ENCODE measurements at places on chromosomes 3 and 15.
A peak's percentile ranks its signal among the peaks of the same experiment; 100 is the strongest.

DNA sequence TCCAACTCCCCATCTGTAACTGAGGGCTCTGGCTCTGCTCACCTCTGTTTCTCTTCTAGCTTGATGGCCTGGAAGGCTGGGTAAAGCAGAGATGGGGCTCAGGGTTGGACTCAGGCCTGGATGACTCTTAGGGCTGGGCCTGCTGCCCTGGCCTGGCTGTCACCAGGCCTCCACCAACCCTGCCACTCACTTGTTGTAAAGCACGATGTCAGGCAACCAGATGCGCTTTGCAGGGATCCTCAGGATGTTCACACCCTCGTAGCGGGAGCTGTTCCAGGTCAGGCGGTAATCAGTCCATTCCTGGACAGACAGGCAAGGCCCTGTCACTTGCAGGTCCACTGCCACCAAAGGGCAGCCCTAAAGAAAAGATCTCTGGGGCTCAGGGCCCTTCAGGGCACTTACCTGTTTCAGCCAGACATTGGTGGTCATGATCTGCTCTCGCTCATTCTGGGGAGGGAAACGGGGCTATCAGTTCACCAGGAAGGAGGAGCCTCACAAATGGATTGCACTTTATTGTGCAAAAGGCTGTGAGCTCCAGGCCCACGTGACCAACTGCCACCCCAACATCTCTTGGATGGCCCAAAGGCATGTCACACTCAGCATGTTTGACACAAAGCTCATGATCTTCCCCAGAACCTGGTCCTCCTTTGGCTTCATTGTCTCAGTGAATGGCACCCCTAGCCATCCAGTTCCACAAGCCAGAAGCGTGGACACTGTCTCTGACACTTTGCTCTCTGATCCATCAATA is 9.9 kb downstream of the CHRNB4 start:
- no peak for DNase-seq

GRCh38 chr15:92645051-92645631 is 10.4 kb downstream of the FAM174B start:
- no peak for DNase-seq

DNA sequence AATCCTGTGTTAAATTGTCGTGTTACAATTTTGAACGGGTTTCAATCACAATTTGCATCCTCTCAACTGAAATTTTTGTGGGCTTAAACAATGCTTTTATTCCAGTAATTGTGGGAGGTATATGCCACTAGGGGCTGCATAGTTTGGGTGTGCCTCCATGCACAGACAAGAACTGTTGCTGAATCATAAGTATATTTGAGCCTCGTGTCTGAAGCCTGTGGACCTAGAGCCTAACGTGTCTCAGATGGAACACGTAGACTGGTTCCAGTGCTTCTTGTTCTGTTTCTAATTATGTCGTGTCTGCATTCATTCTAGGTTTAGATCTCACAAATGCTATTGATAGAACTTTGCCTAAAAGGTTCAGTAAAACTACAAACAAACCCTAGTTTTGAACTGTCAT is 363.4 kb downstream of the RBMS3 start:
- DNase-seq: no peak

GRCh38 chr3:176933704-176934103 is 263.6 kb downstream of the TBL1XR1 start:
- no peak for DNase-seq

GRCh38 chr3:58161435-58162398 is 49.1 kb downstream of the DNASE1L3 start:
- no peak for DNase-seq

GRCh38 chr15:77042245-77042919 is 28.5 kb downstream of the TSPAN3 start:
- no peak for DNase-seq

- no peak for DNase-seq
Measured at GRCh38 chr15:33581032-33581431, 270.3 kb downstream of the RYR3 start.

DNA sequence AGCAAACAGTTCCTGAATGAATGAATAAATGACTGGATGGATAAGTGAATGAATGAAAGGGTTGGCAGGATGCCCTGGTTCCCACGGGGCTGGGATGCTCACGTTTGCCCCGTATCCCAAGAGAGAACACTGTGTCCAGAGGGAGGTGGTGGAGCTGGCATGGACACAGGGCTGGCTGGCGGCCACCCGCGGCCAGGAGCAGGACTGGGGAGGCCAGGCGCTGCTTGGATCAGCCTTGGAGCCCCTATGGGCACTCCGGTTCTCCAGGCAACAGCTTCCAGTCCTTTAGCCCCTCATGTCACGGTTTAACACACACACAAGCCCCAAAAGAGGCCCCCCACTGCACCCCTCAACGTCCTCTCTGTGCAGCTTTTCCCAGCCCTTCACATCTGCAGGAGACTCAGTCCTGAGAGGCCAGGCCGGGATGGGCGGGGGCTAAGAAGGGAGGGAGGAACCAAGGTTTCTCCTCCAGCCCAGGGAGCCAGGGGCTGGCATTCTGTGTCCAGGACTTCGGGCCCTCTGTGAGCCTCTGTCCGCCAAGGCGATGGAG is 86.0 kb upstream of the ALDH1L1 start:
- DNase-seq: no peak

- no peak for DNase-seq
Measured at GRCh38 chr3:171881251-171881650, 38.1 kb downstream of the TMEM212 start.

DNA sequence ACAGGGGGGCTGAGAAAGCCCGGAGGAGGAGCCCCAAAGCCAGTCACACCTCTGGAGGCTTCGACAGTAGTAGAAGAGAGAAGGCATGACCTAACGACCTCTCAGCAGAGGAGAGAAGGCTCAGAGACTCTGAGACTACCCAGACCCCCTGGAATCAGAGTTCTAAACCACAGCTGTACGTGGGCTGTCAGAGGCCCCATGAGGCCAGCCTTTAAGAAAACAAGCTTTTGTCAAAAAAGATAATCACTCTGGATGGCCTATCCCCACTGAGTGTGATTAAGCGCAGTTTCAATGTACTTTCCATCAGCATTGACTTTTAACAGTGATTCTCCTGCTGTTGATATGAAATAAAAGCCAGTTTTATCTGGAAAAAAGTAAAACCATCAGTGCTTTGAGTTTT is 330.3 kb downstream of the CLSTN2 start:
- DNase-seq: no peak

DNA sequence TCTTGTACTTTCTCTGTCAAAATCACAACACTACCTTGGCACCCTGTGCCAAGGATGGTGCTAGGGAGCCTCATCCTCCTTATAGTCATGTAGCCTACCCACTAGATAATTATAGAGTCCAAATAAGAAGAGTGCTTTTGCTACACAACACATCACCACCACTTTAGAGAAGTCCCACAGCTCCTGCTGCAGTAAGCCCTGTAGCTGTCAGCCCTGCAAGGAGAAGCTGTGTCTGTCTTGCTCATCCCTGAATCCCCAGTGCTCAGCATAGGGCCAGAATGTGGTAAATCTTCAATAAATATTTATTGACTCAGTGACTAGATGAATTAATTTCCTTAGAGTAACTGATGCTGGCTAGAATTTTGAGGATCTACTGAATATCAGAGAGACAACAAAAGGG is 190.8 kb downstream of the ZNF621 start:
- no peak for DNase-seq

GRCh38 chr3:17133632-17134545 is 249.1 kb downstream of the PLCL2 start:
- DNase-seq: no peak

GRCh38 chr15:39583596-39584265 is 2.9 kb downstream of the THBS1 start:
- DNase-seq: peak; percentile 18

GRCh38 chr3:44845528-44846520 is 15.9 kb upstream of the TMEM42 start:
- no peak for DNase-seq

- no peak for DNase-seq
Measured at GRCh38 chr15:100635406-100636071, 33.1 kb downstream of the ASB7 start.

GRCh38 chr3:172040078-172040980 is 951 bp downstream of the FNDC3B start:
- DNase-seq: peak; percentile 23

DNA sequence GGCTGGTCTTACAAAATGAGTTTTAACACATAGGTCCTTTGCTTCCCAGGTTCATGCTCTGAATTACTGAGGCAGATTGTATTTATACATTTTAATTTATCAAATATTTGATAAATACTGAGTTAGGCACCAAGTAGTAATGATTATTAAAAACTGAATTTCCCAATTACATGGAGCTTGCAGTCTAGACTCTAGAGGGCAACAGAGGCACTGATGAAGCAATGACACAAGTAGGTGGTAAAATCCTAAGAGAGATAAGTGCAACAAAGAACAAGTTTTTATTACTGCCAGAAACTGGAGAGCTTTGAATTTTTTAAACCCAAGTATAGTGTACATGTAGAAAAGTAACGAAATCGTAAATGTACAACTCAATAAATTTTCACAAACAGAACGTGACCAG is 406.2 kb upstream of the RARB start:
- DNase-seq: no peak

DNA sequence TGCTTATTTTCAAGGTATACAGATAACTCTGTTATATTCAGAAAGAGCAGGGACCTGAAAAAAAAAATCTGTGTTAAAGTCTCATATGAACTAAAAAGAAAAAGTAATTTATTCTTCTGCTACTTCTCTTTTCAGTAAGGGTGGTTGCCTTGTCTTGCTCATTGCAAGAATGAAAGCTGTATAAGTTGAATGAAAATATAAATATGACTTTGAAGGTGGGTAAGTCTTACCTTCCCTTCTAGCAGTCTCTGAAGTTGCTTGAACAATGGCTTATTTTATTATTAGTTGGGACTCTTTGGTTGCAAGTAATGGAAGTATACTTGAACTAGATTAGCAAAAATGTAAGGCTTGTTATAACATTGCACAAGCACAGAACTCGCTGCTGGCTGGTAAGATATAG is 1554.9 kb downstream of the SI start:
- DNase-seq: no peak

DNA sequence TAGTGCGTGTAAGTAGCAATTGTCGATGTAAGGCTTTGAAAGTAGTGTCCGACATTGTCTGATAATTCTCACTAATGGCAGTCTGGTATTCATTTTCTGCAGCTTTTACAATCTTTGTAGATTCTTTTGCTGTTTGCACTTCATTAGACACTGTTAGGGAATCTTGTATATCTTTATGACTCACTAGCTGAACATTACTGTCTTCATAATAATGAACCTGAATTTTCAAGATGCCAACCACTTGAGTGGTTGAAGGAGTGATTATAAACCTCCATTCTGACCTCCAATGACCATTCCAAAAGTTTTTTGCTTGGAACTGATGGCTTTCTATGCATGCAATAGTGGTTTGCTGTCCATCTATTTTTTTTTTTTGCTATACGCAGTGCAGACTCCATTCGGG is 76.4 kb upstream of the MFGE8 start:
- no peak for DNase-seq

- no peak for DNase-seq
Measured at GRCh38 chr15:66224946-66225345, 28.6 kb downstream of the MEGF11 start.

DNA sequence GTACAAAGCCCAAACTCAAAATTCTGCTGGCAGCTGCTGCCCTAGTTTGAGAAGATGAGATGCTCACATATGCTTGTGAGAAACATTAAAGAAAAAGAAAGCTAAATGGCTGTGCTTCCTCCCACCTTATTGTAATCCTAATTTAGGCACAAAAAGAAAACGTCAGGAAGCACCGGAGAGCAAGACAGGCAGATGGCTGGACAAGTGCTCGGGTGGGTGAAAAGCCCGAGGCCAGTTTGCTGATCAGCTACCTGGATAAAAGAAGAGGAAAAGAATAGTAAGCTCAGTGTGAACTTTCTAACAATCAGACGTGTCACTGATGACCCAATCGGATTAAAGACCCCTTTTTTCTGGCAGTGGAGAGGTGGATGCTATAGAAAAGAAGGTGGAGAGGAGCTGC is 368.0 kb upstream of the ATP10A start:
- DNase-seq: no peak

GRCh38 chr15:28935316-28935715 is 49.5 kb downstream of the APBA2 start:
- DNase-seq: peak; percentile 70

- DNase-seq: no peak
Measured at GRCh38 chr3:185843126-185843525, 18.3 kb upstream of the IGF2BP2 start.

GRCh38 chr3:5297895-5298294 is 110.4 kb downstream of the EDEM1 start:
- DNase-seq: no peak

GRCh38 chr3:4512895-4513616 is 19.9 kb downstream of the ITPR1 start:
- DNase-seq: no peak

GRCh38 chr15:65176056-65176455 is 9.1 kb downstream of the CLPX start:
- DNase-seq: no peak

DNA sequence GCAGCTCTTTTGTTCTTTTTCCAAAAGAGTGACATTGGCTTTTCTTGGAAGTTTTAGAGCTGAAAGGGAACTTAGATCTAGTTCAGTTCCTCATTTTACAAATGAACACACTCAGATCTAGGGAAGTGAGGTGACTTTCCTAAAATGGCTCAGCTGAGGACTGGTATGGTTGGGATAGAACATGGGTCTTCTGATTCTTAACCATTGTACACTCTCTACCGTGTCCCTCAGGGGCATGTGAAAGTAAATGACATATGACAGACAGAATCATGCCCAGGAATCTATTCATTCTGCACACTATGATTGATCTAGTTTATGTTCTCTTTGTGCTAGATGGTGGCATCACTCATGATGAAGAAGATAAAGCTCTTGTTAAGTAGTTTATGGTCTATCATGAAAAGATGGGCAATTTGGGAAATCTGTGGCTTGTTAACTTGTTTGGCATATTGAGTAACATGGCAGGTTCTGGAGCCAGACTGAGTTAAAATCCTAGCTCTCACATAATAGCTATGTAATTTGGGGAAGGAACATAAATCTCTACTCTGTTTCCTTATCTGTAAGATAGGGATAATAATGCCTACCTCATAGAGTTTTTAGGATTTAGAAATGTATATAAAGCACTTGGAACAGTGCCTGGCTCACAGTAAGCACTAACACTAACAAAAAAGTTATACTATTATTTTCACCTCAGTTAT is 30.9 kb downstream of the UBE2E1 start:
- DNase-seq: no peak

- no peak for DNase-seq
Measured at GRCh38 chr15:59369597-59369996, 3.1 kb downstream of the MYO1E start.

DNA sequence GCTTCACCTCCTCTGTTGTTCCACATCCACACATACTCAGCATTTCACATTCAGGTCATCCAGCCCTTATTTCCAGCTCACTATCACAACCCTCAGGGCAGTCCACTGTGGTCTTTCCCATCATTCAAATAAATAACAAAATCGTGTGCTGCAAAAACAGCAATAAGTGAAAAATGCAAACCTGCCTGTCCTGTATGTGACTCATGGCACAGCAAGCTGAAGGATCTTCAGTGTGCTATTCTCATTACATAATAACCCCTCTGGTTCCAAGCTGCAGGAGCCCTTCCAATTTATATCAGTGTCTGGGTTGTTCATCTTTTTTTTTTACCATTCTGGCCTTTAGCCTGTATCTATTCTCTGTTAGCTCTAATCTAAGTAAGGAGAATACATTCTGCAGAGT is 185.3 kb upstream of the UBE2E2 start:
- no peak for DNase-seq

Measured in CD4-positive, alpha-beta T cell treated with Interleukin-6 for 4 hours (primary cell).